ENCODE measurements at places on chromosomes 2 and 18.

DNA sequence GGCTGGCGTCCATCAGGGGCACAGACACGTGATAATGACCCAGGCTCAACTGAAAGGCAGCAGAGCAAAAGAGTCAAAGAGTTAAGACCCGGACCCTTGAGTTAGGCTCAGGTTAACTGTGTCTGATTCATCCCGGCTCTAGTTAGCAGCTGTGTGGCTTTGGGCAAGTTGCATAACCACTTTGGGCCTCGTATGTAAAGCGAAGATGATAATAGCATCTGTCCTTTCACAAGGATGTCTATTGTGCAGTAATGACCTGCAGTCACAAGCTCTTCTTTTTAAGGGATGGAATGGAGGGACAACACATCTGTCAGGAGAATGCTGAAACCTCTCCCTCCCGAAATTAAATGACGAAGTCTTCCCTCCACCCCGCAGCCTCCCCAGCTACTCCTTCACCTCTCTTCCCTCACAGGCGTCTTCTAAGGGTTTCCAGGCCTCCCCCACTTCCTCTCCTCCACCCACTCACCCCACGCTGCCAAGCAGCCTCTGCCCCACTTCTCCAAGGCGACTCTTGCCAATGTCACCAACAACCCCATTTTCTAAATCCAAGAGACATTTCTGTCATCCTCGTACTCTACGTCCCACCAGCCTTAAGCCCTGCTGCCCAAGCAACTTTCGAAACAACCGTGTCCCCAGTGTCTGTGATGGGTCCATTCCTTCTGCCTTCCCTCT, 135.1 kb upstream of the ID2 start:
- no peak for DNase-seq

GRCh38 chr2:16475586-16475985, 190.0 kb downstream of the CYRIA start:
- no peak for DNase-seq

DNA sequence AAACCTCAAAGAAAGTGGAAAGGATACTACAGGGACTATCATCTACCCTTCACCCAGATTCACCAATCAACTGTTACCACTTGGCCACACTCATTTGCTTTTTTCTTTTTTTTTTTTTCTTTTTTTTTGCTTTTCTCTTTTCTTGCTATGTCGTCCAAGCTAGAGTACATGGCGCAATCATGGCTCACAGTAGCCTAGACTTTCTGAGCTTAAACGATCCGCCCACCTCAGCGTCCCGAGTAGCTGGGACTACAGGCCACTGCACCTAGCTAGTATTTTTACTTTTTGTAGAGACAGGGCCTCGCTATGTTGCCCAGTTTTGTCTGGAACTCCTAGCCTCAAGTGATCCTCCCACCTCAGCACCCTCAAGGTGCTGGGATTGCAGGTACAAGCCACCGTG, 24.0 kb downstream of the BIN1 start:
- no peak for DNase-seq

GRCh38 chr18:48920408-48921038, 30.2 kb downstream of the SMAD7 start:
- DNase-seq, result no peak

- no peak for DNase-seq
These were observed 405.1 kb downstream of the GPD2 start for GRCh38 chr2:156841321-156841720.

- no peak for DNase-seq
These were observed 52.2 kb downstream of the C1QL2 start for GRCh38 chr2:119106301-119106897.

All from T-helper 1 cell (primary cell).